Vagina (tissue), 2 donors: ENCODE measurements at places on chromosomes 12 and 14.

DNA sequence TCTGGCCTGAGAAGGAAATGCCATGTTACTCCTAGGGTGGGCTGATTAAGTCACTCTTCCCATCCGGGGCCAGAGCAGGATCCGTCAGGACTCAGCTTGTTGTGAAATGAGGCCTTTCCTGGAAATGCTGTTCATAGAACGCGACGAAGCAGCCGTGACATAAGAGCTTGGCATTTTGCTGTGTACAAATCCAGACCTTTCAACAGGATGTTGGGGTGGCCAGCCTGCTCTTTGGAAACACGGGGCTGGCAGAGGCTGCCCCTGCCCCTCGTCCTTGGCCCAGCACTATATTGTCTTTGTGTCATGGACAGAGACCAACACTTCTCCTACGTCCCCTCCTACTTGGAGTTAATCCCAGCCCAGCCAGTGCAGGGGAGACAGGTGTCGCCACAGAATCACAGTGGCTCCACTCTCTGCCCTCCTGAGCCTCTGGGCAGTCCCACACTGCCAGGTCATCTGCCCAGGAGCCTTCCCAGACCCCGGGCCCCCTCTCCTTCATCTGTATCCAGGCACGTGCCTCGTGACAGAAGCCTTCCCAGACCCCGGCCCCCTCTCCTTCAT lies 18.6 kb upstream of the EIF5 start:
- no peak for DNase-seq

GRCh38 chr14:76736514-76736913 lies 24.8 kb upstream of the VASH1 start:
- no peak for DNase-seq

- DNase-seq, result no peak
Measured at GRCh38 chr14:87529081-87529480, 463.9 kb downstream of the GALC start.

DNA sequence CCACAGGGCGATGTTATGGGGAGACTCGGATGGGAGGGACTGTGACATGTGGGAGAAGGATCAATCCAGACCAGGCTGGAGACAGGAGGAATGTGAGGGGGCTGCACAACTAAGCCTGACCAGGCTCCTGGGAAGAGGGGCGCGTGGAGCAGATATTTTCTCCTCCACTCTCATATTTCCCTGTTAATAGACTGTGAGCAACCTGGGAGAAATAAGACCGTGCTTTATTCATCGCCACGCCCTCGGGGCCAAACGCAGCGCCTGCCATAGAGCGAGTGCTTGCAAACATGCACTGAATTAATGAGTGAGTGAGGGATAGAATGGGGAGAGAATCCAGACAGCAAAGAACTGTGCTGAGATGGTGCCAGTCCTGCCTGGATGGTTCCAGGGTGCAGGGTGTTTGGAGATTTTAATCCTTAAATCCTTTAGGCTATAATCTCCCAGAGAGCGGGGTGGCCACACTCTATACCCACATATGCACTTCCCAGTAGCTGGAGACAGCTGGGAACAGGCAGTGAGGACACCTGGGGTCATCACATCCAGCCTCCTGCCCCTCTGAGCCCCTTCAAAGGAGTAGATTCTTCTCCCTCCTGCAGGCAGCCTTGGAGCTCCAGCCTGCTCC lies 13.6 kb upstream of the FAIM2 start:
- no peak for DNase-seq

DNA sequence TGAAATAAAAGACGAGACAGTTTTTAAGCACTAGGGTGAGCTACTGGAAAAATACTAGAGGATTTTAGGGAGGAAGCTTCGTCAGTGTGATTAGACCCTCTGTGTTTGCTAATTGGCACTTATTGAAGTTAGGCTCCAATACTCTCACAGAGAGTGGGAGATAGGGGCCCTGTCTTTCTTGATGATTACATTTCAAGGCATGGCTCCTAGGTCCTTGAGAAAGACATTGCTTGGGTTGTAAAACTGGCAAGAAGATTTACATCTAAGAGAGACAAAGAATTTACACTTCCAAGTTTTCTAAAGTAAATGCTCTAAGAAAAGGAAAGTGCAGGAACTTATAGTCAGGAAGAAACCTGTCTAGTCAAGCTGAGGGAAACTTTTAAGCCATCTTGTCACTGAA lies 183.2 kb downstream of the C12orf50 start:
- DNase-seq, result no peak

DNA sequence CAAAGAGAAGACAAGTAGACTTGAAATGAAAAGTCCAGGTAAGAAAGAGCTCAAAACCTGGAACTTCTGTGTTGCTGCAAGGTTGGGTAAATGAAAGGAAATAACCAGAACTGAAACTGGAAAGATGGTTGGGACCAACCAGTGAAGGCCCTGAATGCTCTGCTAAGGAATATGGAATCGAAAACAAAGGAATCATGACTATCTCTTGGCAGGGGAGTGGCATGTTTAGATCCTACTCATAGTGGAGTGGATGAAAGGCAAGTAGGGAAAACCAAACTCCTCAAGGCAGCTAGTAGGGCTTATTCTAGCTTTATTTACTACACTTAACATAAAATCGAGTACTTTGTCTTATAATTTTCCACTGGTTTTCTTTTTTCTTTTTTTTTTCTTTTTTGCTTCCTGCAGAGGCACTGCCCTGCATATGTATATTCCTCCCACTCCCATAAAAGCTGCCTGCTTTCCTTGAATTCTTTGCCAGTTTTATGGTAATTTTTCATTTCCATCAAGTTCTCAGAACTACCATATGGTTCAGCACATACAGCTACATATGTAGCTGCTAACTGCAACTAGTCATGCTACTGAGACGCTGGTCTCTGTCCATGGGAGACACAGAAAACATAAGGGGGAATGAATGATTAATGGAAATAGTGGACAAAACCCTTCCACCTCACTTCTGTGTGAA lies 247.1 kb upstream of the TMTC1 start:
- no peak for DNase-seq

- no peak for DNase-seq
Measured at GRCh38 chr14:71004481-71004880, 97.2 kb downstream of the PCNX1 start.

DNA sequence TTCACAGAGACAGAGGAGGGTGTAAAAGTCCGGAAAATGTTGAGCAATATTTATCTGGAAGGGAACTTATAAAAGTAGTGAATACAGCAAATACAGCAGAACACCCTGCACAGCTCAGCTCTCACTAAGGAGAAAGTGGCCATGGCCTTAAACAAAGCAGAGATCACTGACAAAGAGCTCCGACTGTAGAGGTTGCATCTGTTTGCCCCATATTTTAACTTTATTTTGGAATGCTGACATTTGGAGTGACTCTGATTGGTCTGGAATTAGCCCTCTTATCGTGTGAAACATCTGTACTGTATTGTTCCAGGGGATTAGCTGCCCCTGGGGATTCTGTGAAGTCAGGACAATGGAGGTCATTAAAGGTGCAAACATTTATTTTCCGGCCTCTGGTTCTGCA lies 1275.7 kb upstream of the FLRT2 start:
- DNase-seq, result no peak

DNA sequence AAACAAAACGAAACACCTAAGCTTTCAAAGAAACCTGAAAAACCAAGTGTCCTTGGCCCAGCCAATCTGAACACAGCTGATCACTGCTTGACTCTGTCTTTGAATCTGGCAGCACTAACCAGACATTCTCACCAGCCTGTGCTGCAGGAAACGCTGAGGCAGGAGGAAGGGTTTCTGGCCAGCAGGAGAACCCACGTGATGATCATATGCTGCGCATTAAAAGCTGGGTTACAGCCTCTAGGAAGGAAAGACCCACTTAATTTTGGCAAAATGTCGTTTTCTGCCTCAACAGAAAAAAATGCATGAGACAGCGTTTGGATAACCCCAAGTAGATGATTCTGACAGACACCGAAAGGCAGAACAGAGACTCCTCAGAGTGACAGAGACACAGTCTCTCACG lies 9.8 kb downstream of the APPL2 start:
- peak; percentile 90 for DNase-seq

DNA sequence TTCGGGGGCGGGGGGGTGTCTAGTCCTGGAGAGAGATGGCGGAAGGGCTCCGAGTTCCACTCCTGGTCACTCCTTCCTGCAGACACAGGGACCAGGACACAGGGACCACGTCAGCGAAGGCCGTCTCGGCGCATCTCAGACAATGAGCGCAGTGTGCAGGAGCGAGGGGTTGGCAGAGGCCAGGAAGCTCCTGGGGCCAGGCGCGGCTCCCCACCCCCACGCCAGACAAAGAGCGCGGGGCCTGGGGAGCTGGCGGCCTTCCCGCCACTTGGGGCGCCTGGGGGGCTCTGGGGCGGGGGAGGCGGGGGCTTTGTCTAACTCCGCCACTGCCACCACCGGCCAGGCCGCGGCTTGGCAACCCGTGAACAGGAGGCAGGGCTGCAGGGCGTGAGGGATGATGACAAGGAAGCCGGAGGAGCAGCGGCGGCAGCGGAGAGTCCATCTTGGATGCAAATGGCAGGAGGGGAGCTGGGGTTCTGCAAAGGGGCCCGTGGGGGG lies 2.2 kb downstream of the CDK2AP1 start:
- DNase-seq, result no peak

GRCh38 chr12:49912345-49913255 lies 8.9 kb upstream of the FAIM2 start:
- DNase-seq, result no peak

- DNase-seq, result no peak
Measured at GRCh38 chr14:35471803-35472202, 62.2 kb upstream of the INSM2 start.

DNA sequence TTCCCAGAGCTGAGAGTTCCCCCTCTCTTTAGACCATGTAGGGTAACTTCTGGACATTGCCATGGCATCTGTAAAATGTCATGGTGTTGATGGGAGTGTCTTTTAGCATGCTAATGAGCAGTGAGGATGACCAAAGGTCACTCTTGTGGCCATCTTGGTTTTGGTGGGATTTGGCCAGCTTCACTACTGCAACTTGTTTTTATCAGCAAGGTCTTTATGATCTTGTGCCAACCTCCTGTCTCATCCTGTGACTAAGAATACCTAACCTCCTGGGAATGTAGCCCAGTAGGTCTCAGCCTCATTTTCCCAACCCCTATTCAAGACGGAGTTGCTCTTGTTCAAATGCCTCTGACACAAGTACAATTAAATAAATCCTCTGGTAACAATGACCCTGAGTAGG lies 244.4 kb downstream of the NEDD1 start:
- DNase-seq, result no peak

GRCh38 chr14:22387776-22388241 lies 201.2 kb downstream of the DAD1 start:
- DNase-seq, result peak; percentile 75

DNA sequence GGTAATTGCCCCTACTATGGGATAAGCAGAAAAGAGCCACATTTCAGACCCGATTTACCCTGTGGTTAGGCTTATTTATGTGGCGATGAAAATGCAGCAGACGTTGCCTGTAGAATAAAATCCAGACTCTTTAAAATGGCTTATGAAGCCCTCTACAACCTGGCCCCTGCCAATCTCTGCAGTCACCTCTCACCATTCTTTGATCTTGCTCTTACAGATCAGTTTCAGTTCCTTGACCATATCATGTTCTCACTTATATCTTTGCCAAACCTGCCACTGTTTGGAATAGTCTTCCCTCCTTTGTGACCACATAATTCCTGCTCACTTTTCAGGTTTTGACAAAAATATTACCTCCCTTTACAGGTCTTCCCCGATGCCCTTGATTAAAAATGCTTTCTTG lies 264.3 kb upstream of the GARIN6 start:
- no peak for DNase-seq

DNA sequence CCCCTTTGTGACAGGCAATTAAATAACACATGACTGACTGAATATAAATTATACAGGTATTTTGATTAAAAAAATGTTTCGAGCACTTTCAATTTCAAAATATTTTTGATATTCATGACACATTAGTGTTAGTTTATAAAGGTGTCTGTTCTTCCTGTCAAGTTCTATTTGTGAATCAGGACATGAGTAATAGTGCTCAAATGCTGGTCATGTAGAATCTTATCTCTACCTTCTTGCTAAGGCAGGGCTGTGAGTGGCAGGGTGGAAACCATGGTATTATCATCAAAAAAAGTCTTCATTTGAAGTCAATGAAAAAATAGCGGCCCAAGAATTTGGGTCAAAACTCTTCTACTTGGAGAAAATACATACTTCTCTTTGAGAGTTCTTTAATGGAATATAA lies 250.2 kb downstream of the DACT1 start:
- DNase-seq, result no peak

GRCh38 chr12:128381541-128381940 lies 114.6 kb downstream of the TMEM132C start:
- DNase-seq, result no peak

- no peak for DNase-seq
Measured at GRCh38 chr14:22878271-22879246, 4.5 kb upstream of the REM2 start.

- DNase-seq, result no peak
Measured at GRCh38 chr14:32813401-32813800, 125.3 kb upstream of the NPAS3 start.

DNA sequence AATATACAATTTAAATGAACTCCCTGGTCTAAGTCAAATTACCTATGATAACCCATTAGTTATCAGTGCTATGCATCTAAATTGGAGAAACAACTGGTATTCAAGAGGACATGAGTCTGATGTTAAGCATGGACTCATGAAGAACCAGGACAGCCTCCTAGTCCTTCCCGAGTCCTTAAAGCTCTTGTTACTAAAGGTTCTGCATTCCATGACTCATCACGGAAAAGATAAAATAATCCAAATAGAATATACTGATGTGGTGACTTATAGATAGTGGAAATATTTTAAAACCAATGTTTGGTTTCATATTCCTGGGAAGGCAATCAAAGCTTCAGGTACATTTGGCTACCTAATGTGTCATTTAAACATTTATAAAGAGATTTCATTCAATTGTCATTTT lies 117.2 kb upstream of the PMCH start:
- DNase-seq, result no peak

DNA sequence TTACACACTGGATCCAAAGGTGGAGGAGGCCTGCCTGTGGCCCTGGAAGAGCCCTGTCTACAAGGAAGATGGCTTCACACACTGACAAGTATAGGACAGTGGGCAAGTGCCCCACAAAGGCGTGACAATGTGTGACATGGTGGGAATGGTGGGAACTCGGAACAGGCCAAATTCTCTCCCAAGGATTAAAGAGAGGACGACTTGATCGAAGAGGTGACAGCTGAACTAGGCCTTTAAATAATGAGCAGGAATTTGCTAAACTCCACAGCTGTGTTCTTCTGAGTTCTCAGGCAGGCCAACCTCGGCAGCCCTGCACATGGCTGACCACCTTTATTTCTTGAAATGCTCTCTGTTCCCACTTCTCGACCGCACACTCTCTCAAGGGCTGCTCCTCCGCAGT lies 23.8 kb downstream of the POMT2 start:
- DNase-seq, result no peak

GRCh38 chr14:29928117-29928640 lies 532 bp upstream of the PRKD1 start:
- no peak for DNase-seq
